Skin of body (tissue), 3 donors: ENCODE measurements at places on chromosomes 16 and 17.

DNA sequence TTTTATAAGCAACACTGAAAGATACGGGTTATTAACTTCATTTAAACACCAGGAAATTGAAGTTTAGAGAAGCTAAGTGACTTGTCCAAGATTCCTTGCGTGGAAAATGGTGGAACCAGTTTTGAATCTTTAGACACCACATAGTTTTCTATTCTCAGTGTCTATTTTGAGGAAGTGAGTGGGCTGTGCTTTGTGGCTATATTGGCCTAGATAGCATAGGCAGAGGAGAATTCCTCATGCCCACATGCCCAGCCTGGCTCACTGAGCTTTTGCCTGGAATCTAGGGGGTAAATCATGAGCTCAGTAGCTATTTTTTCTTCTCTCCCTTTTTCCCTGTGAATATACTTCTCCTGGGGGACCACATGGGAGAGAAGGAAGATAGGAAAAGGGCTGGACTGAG is 431.3 kb downstream of the HS3ST3B1 start:
- DNase-seq = no peak

GRCh38 chr16:31327646-31328225 is 27.2 kb upstream of the ITGAX start:
- DNase-seq = no peak

DNA sequence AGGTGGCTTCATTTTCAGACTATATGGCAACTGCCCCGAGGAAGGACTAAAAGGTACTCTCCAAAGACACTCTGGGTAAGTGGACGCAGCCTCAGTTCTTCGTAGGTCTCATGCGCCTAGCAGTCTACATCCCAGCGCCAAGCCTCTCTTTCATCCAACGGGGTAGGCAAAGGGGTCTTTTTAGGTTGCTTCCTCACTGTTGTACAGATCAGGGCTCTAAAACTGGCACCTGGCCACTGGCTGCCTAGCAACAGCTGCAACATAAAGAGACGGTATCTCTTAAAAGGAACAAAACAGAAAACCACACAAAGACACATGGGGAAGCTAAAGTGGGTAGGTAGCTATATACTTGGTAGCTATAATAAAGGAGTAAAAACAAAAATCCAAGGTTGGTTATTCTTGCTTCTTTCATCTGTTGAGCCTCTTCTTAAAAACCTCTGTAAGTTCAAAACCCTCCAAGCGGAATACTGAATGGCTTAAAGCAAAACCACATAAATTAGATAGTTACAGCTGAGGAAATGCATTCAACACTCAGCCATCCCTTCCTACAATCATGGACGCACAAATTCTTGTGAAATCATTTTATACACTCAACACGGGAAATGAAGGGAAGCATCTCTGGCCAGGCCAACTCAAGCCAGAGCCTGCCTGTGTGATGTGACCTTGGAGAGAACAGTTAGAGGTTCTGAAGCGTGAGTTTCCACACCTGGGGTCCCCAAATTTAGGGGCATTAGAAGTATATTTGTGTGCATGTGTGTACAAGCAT is 22.7 kb downstream of the CYTH1 start:
- DNase-seq = peak; percentile 24

GRCh38 chr17:40828454-40829044 is 6.1 kb upstream of the KRT10 start:
- no peak for DNase-seq

DNA sequence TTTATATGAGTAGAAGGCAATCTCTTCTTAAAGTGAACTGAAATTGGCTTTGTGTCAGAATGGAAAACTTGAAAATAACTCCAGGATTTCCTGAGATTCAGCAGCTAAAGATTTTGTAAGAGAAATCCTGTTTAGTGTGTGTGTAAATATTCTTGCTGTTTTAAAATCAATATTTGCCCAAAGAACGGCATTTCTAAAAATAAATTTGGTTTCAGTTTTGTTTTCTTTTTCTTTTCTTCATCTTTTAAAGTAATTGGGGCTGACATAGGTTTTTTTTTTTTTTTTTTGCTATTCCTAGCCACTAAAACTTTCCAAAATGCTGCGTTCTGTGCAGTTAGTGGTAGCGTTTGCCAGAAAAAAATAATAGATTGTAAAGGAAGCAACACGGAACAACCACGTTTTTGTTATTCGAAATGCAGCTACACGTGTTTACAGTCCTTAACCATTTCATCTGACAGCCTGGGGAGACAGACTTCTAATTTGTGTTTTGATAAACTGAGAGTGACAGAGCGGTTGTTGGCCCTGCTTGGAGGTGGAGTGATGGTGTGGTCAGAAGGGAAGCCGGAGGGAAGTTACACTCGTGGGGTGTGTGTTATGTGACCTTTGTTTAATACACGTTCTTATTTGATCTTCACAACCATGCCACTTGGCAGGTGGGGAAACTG is 21.6 kb upstream of the SMPD3 start:
- no peak for DNase-seq

- no peak for DNase-seq
These were observed 67.9 kb downstream of the TNRC6C start for GRCh38 chr17:78026381-78026780.

- no peak for DNase-seq
These were observed 27.2 kb downstream of the ZNF423 start for GRCh38 chr16:49828533-49829267.

GRCh38 chr17:58703137-58703915 is 10.9 kb downstream of the RAD51C start:
- DNase-seq = no peak

DNA sequence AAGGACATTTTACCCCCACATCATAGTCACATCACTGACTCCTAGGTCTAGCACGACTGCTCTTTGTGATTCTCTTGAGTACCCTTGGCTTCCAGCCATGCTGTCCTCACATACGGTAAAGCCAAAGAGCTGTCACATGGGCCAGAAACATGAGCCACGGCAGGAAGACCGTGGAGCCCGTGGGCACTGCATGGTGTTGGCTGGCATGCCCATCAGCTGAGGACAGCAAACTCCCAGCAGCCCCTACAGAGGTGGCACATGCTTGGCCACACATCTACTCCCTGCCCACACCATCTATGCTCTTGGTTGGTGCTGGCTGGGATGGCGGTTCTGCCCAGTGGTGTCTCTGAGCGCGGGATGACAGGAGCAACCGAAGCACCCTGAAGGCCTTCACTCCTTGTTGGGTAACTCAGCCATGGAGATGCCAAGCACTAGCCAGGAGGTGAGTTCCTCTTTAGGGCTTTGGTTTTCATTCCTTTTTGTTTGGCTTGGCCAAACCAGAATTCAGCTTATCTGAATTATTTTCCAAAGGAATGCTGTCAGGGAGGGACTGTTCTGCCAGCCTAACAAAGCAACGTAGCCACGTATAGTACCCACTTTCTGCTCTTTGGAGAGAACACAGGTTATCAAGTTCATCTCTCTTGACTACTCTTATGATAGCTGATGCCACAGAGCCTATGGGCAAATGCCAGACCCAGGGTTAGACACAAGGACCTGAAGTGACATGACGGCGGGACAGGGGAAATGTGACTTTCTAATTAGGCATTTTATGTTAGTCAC is 10.0 kb downstream of the TNFAIP1 start:
- DNase-seq = no peak

DNA sequence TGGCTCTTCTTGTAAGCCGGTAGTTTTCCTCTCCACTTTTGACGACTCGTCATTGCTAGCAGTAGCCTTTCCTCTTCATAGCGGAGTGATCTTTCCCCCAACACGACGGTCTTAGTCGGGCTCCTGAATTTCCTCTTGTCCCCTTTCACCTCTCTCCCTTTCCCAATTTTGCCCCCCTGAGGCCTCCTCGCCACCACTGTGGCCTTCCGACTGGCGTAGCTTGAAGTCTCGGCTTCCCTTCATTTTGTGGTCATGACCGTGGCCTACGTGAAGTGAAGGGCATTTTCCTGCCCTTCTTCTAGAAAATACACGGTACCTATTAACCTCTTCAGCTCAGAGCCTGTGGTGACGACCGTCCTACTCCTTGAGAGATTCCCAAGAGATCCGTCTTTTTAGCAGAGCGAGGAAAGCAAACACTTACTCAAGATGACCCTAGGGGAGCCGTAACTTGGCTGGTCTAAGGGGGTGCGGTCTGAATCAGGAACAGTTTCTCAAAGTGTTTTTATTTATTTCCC is 787 bp downstream of the PRKAR1A start:
- DNase-seq = peak; percentile 55

- DNase-seq = no peak
These were observed 19.5 kb upstream of the CORO6 start for GRCh38 chr17:29642171-29642611.

- DNase-seq = no peak
These were observed 123.6 kb downstream of the RBFOX1 start for GRCh38 chr16:7456211-7456610.

DNA sequence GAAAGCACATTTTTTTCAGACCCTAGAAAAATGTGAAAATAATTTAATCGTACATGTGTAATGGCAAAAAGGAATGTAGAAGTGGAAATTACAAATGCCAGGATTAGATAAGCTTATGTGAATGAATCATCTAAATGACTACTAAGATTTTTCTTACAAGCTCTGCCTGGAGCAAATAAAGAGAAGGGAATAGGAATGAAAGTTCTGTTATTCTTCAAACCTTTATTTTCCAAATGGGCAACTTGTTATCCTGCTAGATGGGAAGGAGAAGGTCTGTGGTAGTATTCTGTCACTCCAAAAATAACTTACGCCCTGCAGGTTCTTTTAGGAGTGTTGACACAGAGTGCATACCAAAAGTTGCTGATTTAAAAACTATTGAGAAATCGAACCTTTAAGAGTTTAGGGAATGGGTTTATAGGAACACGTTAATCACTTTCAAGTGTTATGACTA is 9.7 kb downstream of the CTCF start:
- DNase-seq = no peak

- DNase-seq = no peak
These were observed 21.8 kb upstream of the KIF19 start for GRCh38 chr17:74304184-74304583.

GRCh38 chr17:78922816-78923498 is 2.2 kb downstream of the TIMP2 start:
- no peak for DNase-seq

DNA sequence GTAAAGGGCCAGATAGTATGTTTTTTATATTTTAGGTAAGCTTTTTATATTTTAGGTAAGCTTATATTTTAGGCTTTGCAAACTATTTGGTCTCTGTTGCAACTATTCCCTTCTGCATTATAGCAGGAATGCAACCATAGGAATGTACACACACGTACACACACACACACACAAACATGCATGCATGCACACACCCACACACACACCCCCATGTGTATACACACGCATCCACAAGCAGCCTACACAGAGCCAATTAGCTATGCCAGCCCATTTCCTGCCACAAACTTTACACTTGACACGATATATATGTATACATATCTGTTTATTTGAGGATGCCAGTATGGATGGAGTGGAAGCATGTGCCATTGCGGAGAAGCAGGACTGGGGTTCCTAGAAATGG is 7.5 kb upstream of the TRPV3 start:
- no peak for DNase-seq

GRCh38 chr17:81396278-81396721 is 1.0 kb downstream of the BAHCC1 start:
- no peak for DNase-seq

GRCh38 chr17:42675348-42675964 is 1.3 kb downstream of the PLEKHH3 start:
- DNase-seq = no peak

DNA sequence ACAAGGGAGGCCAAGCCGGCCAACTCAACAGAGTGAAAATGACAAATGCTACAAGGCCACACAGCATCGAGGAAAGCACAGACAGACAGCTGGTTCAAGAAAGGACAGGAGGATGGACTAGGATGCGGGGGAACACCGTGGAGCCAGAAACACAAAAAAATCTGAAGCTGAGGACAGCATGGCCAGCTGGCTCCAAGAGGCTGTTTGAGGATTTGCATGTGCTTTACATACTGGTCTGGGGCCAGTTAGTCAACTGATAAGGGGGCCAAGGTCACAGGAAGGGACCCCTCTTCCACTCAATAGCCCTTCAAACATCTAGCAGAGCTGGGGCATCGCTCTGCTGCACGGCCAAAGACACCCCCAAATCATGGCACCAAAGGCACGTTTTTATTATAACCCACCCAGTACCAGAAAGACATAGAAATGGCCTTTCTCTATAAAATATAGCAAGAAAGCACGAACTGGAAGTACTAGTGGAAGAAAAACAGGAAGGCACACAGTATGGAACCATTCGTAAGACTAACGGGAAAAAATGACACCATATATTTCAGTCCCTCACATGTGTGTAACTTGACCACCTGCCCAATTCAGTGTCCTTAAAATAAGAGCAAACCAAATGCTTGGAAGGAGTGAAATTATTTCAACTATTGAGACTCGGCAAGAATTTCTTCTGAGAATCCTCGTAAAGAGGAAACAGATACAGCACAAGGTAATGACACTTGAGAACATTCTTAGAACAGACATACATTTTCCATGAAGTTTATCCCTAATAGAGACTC is 7.8 kb upstream of the SRL start:
- DNase-seq = peak; percentile 34

DNA sequence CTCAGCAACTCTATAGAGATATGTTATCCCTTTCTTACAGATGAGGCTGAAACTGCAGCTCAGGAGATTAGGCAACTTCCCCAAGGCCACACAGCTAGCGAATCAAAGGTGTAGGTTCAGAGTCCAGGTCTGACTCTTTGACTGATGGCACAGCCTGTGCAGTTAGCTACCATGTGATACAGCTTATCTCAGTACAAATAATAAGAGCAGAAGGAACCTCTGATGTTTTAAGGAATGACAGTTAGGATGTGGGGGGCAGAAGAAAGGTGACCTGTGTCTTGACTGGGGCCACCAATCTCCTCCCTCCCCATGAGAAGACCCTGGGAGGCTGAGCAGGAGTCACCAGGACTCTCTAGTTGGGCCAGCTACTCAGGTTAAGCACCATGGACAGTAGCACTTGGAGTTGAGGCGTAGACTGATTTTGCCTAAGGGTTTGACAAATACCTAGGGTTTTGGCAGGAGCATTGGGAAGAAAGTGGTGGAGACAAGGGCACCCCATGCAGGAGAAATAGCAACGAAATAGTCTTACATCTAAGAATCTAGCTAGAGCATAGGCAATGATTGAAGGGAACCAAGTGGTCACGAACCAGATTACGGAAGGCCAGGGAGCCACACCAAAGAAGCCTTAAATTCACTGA is 22.8 kb upstream of the ACSM2B start:
- DNase-seq = no peak

GRCh38 chr17:69762766-69763165 is 312.3 kb upstream of the KCNJ16 start:
- no peak for DNase-seq

DNA sequence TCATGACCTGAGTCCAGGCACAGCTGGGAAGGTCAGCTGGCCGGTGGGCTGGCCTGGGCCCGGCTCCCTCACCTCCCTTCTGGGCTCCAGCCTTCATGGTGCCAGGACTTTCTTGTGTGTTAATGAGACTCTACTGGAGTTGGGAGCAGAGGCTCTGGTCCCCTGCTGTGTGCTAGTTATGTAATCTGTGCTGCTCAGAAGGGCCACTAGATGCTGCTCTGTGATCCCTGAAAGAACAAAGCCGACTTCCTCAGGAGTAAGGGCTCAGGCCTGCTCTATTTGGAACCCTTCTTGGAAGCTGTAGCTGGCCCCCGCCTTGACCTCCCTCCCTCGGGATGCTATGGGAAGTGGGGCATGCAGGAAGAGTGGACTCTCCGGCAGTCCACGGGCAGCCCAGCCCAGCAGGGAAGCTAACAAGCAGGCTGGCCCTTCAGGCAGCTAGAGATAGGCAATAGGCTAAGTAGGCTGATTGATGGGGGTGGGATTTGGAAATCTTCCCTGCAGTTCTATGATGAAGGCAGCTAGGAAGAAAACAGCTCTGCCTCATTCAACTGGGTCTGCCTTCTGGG is 3.3 kb upstream of the CDK5R1 start:
- DNase-seq = peak; percentile 87

GRCh38 chr17:81488276-81488860 is 24.2 kb downstream of the ACTG1 start:
- no peak for DNase-seq
